ENCODE measurements at places on chromosomes 7 and 10. TPM values are rescaled to one million over a fixed set of nuclear protein-coding genes. Genes with fewer than 3 reads are reported as not detected.

DNA sequence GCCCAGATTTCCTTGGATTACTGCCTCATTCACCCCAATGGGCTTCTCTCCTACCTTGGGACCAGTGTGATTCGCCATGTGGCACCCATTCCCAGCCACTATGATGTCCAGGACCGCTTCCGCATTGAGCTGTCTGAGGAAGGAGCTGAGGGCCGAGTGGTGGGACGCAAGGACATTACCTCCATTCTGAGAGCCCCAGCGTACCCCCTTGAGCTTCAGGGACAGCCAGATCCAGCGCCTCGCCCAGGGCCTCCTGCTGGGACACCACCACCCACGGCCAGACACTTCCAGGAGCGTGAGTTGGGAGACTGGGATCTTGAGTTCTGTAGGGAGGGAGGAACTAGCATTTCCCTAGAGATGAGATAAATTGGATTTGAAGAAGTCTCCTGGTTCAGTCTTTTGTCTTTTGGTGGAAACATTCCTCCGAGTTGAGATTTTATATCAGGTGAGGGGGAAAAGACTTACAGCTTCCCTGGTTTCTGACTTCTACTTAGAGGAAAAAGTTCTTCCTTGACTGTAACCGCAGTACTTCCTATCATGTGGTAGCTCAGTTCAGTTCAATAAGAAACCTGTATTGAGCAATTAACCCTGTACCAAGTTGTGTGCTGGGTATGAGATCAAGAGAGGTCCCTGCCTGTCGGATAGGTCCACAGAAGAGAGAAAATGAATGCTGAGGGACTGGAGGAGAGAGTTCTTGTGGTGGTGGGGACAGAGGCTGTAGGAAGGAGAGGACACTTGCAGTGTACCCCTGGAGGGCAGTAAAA lies 1.3 kb downstream of the MOSPD3 start:
- no peak for DNase-seq

DNA sequence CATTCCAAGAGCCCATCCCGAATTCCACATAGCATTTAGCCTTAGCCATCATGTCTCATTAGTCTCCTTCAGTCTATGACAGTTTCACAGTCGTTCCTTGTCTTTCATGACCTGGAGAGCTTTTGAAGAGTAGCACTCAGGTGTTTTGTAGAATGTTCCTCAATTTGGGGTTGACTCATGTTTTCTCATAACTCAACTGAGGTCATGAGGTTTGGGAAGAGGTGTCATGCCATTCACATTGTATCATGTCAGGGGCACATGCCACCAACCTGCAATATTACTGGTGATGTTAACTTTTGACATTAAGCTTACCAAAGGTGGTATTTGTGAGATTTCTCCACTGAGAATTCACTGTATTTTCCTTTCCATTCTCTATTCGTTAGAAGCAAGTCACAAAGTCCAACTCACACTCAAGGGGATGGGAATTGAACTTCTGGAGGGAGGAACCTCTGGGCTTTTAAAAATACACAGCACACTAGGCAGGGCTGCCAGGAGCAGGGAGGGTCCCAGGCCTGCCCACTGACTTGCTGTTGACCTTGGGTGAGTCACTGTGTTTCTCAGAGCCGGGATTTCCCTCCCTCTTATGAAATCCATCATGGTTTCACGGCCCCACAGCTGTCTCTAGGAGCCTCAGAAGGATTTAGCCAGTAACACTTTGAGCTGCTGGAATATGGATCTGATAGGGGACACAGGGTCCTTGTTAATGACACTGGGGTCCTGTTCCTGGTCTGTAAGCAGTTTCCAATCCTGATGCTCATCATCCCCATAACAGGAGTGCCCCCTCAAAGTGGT lies 74.4 kb upstream of the TCF7L2 start:
- no peak for DNase-seq

DNA sequence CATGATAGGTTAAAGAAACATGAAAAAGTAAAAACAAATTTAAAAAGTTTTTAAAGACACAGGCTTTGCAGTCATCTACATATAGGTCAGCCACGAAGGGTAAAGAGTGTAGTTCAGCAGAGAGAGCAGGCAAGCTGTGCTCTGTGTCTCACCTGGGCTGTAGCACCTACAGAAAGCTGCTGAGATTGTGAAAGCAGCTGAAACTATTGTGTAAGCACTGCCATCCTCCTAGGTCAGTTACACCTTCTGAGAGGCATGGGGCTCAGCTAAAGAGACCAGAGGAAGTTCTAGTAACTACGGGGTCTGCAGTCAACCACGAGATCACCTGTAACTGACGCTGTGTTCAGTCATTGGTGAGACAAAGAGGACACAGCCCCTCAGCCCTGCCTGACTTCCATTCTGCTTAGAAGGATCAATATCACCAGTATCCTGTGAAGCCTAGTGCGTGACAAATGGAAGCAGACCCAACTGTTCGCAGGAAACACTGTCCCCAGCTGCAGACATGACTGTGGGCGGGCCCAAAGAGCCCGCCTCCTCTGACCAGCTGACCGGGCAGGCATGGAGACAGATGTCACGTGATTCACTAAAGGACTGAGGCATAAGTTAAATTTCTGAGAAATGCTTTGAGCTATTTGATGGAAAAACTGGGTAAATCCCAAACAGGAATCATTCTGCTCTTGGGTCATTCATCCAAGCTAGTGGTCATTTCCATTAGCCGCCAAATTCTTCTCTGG lies 87.9 kb downstream of the EBF3 start:
- DNase-seq: no peak

DNA sequence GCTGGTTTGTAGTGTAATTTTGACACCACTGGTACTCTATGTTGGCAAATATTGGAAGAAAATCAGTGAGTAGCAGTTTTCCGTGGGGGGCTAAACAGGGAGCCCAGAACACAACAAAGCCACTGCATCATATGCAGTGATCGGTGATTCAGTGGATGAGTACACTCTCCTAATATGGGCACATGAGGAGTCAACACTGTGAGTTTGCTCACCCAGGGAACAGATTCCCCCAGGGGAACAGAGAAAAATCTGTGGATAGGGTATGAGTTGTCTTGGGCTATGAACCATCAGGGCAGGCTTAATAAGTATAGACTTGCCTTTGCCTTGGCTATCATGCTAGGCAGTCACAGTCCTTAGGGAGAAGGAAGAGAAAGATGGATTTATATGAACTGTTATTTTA lies 227.7 kb upstream of the SEMA3E start:
- DNase-seq: no peak

GRCh38 chr10:100014071-100014762 lies 4.5 kb upstream of the DNMBP start:
- DNase-seq: no peak

DNA sequence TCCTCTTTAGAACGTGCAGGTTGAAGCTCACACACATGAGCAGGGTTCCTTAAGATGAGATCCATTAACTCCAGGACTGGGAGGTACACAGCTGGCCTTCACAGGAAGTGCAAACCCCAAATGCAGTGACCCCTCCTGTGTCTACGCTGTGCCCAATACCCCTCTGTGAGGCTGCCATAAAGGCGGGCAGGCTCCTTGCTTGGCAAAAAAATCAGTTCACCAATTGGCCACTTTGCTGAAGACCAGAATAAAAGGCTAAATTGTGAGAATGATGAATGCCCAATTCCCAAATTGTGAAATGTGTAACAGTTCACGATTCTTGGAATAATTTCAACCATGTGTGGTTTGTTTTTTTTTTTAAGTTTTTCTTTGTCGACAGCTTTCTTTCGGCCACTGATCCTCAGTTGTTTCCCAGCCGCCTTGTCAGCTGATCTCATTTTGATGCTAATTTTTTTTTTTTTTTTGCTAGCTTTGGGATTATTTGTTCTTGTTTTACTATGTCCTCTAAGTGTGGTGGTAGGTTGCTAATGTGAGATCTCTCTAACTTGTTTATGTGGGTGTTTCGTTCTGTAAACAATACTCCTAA lies 101.9 kb upstream of the PRSS58 start:
- no peak for DNase-seq

DNA sequence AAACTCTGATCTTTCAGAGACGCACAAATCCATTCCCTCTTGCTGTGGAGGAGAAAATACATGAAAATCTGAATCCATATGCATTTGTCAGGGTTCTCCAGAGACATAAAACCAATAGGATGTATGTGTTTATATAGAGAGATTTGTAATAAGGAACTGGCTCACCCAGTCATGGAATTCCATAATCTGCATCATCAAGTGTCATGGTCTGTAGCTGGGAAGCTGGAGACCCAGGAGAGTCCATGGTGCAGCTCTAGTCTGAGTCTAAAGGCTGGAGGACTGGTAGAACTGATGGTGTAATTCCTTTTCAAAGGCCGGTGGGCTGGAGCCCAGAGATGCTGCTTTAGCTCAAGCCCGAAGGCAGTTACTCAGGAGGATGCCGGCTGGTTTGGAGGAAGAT lies 134.0 kb downstream of the TCF7L2 start:
- DNase-seq: no peak

Gene MUC12
- total RNA-seq: 0.85 TPM

Gene FKBP9
- total RNA-seq: 302 TPM

All from ascending aorta (tissue), 2 donors.